Dermis blood vessel endothelial cell (primary cell): ENCODE measurements at places on chromosomes 1 and 21. TPM values are rescaled to one million over a fixed set of nuclear protein-coding genes. Genes with fewer than 3 reads are reported as not detected.

- DNase-seq = peak; percentile 73
These were observed 114.4 kb upstream of the GADD45A start for GRCh38 chr1:67570486-67571143.

GRCh38 chr1:7248549-7249199 lies 463.4 kb downstream of the CAMTA1 start:
- DNase-seq = no peak

VSIG8 gene
- total RNA-seq = 0.09 TPM in 1 of 2 replicates, not detected in the other

S100A8 gene
- total RNA-seq = not detected in 2 replicates

C1orf50 gene
- total RNA-seq = 4.0 and 11.9 TPM in 2 replicates

KCNH1 gene
- total RNA-seq = under 0.01 and 0.05 TPM in 2 replicates

GRCh38 chr1:40381268-40382107 lies 8.0 kb downstream of the SMAP2 start:
- no peak for DNase-seq

CD5L gene
- not detected in 2 replicates for total RNA-seq

- no peak for DNase-seq
These were observed 275.5 kb upstream of the PRMT6 start for GRCh38 chr1:106780806-106781569.

DYNLT4 gene
- 0.14 TPM in 1 of 2 replicates, not detected in the other for total RNA-seq

DNA sequence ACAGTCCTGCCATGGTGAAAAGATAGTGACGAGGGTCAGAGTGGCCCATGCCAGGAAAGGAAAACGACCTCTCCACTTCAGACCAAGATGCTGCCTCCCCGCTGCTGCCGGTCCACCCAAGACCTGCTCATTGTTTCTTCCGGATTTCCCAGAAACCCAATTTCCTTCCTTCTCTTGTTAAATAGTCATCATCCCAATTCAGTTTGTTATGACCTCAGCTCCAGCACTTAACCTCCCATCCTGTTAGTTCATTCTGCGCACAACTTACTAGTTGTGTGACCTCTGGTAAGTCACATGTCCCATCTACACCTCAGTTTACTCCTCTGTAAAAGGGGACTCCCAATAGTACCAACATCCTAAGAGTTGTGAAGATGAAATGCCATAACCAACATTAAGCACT lies 29.9 kb upstream of the PPP1R15B start:
- peak; percentile 89 for DNase-seq

CCDC185 gene
- 0.17 TPM in 1 of 2 replicates, not detected in the other for total RNA-seq

LCE1B gene
- not detected in 2 replicates for total RNA-seq

DNA sequence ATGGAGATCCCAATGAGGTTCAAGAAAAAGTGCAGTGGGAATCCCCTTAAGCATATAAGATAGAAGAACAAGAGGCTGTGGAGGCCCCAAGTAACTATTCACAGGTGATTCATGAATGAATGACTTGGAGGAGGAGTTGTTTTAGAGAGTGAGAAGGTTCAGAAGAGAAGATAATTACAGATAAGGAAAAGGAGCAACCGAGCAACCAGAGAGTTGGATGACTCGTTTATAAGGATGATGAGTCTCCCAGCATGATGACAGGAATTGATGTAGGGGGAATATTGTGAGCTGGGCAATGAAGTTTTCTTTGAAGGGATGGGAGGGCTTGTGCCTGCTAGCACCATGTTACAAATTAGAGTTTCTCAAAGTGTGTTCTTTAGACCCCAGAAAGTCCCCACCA lies 9.8 kb downstream of the C8A start:
- DNase-seq = no peak

CA6 gene
- not detected in 2 replicates for total RNA-seq

- DNase-seq = no peak
These were observed 3.1 kb downstream of the KLHDC8A start for GRCh38 chr1:205353612-205354011.

DNA sequence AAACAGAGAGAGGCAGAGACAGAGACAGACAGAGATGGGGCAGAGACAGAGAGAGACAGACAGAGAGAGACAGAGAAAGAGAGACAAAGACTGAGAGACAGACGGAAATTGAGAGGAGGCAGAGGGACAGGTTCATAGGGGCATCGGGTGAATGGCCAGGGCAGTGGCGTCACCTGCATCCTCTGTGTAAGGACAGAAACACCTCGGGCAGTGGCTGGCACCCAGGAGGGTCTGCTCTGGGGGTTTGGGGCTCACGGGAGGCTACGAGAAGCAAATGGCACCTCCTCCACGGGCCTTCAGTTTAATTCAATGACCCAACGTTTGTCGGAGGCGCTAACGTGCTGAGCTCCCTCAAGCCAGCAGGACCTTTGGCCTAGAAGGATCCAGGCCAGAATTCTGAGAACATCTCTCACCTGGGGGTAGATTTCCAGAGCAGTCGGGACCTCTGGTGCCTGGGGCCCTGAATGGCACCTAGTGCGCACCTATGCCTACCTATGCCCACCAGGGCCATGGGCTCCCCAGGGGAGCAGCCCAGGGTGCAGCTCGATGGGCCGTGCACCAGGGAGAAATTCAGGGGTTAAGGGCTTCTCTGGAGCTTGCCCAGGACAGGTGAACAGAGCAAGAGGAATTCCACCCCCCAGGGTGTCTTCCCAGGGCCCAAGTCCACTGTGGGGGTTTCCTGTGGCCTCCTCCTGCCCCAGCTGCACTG lies 20.6 kb upstream of the PTTG1IP start:
- no peak for DNase-seq

NCAM2 gene
- total RNA-seq = 0.17 and 0.42 TPM in 2 replicates
